Temporal lobe (tissue), 4 donors: ENCODE measurements at places on chromosomes 13 and 19. TPM values are rescaled to one million over a fixed set of nuclear protein-coding genes. Genes with fewer than 3 reads are reported as not detected.

The TEAD2 gene
- total RNA-seq, result 5.7 TPM

The SOX1 gene
- total RNA-seq, result 13.0 TPM

The CNFN gene
- total RNA-seq, result not detected

The FFAR1 gene
- not detected for total RNA-seq

The CLDND2 gene
- total RNA-seq, result not detected

The ERVV-1 gene
- total RNA-seq, result not detected

The RNASEH2A gene
- total RNA-seq, result 10.1 TPM
